ENCODE measurements at places on chromosomes 13 and 19.
A peak's percentile ranks its signal among the peaks of the same experiment; 100 is the strongest.

DNA sequence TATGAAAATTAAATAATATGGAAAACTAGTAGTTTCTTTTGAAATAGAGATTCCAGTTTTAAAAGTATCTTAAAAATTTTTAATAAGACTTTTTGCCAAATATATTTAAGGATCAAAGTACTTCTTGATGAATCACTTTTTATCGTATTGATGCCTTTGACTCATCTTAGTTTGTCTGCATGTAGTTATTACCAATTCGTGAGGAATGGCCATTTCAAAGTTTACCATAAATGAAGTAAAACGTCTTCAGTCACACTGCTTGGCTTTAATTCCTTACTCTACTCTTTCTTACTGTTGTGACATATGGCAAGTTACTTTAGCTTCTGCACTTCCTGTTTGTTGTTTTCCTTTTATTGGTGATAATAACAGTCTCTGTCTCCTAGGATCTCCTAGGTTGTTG is 38.3 kb downstream of the NDFIP2 start:
- DNase-seq: no peak

- DNase-seq: peak; percentile 81
These were observed 10.7 kb downstream of the ABHD8 start for GRCh38 chr19:17292301-17293074.

GRCh38 chr19:49398931-49399330 is 10.9 kb downstream of the KASH5 start:
- DNase-seq: no peak

DNA sequence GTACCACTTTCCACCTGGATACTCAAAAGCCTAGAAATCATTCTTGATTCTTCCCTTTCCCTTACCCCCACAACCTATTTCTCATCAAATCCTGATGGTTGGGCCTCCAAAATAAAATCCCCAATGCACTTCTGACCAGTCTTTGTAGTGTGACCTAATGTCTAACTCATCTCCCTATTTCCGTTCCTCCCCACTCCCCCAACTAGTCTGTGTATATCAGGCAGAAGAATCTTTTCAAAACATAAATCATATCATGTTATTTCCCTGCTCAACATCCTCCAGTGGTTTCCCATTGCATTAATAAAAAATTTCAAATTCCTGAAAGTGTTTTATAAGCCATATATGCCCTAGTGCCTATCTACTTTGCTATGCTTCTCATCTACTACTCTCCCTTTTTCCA is 17.7 kb downstream of the CCDC122 start:
- no peak for DNase-seq

DNA sequence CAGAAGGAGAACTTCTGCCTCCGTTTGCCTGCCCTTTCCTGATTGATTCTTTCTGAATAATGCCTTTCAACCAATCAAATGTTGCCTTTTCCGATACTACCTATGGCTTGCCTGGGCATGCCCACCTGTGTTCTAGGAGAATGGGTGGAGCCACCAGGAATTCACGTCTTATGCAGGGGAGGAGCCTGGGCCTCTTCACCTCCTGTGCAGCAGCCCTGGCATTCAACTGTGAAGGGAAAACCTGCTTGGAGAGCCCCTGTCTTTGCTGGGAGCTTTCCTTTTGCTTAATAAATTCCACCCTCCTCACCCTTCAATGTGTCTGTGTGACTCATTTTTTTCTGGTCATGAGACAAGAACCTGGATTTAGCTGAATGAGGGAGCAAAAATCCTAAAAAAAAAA is 730.7 kb downstream of the UQCRFS1 start:
- DNase-seq: no peak

DNA sequence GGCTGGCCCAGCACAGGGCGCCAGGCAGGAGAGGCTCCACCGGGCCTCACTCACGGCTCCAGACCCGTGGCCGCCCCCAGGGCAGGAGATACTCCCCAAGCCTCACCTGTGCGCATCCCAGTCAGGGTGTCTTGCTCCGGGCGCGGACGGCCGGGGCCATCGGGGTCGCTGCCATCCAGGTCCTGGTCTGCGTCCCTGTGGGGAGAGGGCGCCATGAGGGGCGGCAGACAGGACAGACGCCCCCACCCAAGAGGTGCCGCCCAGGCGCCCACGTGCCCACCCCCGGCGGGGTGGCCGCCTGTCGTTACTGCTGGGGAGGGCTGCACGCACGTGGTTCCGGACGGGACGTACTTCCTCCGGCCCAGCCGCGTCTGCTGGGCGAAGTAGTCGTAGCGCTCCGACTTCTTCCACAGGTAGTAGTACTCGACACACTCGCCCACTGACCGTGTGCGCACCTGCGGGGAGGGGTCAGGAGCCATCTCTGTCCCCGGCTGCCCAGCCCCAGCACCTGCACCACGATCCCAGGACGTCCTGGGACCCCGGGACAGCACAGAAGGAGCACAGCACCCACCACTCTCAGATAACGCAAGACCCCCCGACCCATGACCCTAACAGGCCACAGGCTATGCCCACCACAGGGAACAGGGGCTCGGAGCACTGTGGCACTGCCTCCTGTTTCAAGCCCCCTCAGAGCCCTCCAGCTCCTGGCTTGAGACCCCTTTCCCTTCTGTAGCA is 17.4 kb upstream of the PLPP2 start:
- no peak for DNase-seq

DNA sequence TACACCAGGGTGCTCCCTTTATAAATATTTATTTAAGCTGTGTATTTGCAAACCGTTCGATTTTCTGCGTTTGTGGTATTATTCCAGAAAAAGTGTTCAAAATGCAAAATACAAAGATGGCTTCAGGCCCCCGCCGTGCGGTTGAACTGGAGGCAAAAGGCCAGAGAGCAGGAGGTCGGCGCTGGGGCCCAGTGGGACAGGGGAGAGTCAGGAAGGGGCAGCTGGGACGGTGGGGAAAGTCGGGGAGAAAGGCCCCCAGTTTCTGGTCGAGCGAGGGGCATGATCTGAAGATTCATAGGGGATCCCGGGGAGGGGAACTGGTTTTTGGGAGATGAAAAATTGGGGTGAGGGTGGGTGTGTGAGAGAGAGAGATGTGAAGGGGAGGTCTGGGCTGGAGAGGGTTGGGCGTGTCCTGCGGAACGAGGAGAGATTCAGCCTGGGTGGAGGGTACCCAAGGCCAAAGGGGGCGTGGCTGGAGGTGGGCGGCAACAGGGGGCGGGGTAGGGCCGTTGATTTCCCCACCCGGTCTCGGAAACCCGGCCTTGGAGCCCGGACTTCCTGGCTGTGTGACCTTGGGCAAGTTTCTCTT is 678 bp downstream of the ISOC2 start:
- DNase-seq: peak; percentile 42

DNA sequence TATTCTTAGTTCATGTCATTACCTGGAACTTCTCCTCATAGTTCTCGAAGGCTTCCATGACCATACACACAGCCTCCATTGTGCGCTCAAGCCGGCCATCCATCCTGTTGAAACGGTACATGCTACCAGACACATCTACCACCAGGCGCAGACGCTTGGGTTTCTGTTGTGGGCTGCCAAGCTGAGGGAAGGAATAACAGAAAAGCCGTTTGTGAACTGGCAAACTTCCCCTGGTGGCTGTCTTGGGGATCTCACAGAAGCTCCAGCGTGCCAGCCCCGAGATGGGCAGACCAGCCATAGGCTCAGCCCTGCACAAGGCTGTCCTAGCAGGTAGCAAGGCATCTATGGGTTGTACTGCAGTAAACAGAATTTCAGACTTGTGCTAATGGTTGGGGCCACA is 130.1 kb downstream of the RGCC start:
- peak; percentile 25 for DNase-seq

- DNase-seq: no peak
These were observed 6.9 kb downstream of the MYPOP start for GRCh38 chr19:45895519-45895972.

DNA sequence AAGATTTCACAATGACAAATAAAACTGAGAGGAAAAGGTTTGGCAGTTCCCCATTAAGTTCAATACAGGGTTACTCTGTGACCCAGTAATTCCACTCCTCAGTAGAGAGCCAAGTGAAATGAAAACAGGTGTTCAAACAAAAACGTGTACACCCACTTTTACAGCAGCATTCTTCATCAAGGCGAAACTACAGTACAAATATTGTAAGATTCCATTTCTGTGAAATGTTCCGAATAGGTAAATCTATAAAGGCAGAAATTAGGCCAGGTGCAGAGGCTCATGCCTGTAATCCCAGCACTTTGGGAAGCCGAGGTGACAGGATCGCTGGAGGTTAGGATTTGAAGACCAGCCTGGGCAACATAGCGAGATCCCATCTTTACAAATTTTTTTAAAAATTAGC is 8.9 kb upstream of the GDF15 start:
- DNase-seq: no peak

- no peak for DNase-seq
These were observed 20.3 kb downstream of the DCAF15 start for GRCh38 chr19:13972368-13973155.

- DNase-seq: no peak
These were observed 732.3 kb downstream of the FGF9 start for GRCh38 chr13:22403144-22403543.

GRCh38 chr19:18274219-18274780 is at the start of gene IQCN:
IQCN (minus strand) TSS chr19:18274452; CDS start chr19:18269478, 4,974 bp downstream.
- DNase-seq: no peak

DNA sequence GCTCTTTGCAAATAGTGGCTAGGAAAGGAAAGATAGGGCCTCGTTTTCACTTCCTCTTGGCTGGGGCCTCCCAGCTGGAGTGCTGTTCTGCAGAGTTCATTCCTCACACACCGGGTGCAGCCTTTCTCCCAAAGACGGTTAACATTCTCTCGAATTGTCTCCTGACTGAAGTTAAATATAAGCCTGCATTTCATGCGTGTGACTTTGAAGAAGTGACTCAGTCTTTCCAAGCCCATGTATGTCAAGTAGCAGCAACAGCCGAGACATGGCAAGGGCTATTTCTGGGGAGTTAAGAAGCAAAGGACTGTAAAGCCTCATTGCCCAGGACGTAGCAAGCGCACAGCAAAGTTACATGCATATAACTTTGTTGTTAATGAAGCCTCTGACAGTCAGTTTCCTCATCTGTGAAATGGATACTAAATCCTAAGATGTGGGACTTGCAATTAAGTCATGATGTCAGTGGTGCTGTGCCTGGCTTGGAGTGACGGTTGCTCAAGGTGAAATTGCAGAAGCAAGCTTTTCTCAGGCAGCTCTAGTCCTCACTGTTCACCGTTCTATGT is 502.4 kb downstream of the MYO16 start:
- no peak for DNase-seq
